Activated B cell treated with CpG ODN at 0.5 μM for 24 hours (primary cell): ENCODE measurements at places on chromosomes 2 and 18. TPM values are rescaled to one million over a fixed set of nuclear protein-coding genes. Genes with fewer than 3 reads are reported as not detected.

DNA sequence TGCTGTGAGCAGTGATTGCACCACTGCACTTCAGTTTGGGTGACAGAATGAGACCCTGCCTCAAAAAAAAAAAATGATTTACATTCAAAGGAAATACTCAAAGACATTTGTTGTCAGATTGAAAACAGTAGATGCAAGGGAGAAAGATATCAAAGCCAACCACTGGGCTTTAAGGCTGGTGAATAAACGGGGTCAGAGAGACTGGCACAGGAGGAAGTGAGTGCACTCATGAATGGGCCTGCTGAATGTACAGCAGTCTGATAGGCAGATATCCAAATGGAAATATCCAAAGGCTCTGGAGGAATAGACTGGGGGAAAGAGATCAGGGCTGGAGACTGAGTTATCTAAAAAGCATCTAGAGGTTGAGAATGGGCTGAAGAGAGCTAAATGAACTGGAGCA lies 10.9 kb downstream of the RNF125 start:
- DNase-seq = no peak

DNA sequence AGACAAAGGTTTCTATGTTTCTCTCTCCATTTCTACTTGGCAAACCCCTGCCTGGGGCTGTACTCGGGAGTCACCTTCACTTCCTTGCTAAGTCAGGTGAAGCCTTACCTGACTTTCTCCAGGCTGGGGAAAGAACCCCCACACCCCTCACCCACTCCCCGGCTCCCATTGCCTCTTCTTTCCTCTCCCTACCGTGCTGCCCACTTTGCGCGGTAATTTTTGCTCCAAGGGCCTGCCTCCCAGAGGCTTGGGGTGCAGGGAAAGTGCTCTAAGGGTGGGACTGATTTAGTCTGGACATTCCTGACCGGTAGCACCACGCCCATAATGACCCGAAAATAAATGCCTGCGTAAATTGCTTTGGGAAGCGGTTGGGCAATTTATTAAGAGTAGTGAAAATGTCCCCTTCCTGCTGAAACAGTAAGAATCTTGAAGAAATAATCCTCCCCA lies 49.1 kb upstream of the ATP6V1B1 start:
- no peak for DNase-seq

GRCh38 chr2:239150125-239151011 lies 250.5 kb downstream of the HDAC4 start:
- no peak for DNase-seq

GRCh38 chr2:239349453-239350135 lies 51.2 kb downstream of the HDAC4 start:
- DNase-seq = no peak

- DNase-seq = no peak
Measured at GRCh38 chr18:64258111-64258650, 109.3 kb upstream of the LINC00305 start.

DNA sequence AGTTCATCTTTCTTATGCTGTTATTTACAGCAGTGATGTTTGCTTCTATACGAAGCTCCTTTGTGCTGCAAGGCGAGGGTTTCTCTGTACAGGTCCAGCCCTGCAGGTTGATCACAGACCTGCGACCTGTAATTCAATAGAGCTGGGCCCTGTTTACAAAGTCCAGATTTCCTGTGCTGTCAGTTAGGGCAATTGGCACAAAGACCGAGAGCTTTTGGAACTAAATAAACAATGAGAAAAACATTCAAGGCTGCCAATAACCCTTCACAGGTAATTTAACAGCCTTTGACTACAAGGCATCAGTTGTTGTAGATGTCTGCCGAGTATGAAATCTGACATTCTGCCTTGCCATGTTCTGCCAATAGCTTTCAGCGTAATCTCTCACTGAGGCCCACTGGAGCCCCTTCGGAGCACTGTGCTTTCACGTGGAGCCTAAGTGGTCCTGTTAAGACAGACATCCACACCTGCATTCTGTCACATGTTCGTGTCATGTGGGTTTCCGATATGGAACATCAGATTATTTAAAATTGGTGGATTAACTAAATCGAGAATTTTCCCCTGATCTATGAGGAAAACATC lies 232.5 kb downstream of the PTGR3 start:
- DNase-seq = no peak

GRCh38 chr2:20052229-20052851 lies 912 bp upstream of the LAPTM4A start:
- no peak for DNase-seq

- no peak for DNase-seq
Measured at GRCh38 chr2:98357849-98358248, 11.6 kb downstream of the CNGA3 start.

DNA sequence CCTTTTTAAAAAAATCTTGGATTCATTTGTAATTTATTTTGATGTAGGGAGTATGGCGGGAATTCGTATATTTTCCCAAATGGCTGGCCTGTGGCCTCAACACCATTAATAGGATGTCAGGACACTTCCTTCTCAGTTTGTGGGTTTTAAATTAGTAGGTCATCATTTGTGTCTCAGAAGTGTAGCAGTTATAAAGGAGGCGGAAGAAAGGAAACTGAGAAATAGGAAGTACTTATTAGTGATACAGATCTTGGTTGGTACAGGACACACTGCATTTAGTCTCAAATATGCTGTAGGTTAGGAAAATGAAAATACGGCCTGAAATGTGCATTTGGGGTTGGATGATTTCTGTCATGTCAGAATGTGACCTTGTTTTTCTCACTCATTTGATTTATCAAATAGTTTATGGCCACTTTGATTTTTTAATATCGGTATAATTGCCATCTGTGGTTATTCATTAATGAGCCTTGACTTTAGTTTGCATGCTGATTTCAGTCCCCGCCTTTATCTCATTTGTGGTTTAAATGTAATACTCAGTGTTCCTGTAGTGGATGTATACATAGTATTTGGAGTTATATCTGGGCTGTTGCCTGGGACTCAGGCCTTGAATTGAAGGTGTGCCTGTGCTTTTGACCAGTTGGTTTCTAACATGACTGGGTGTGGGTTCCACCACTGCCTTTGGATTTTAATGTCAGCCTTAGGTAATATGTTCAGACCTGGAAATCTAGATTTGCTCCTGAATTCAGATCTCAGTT lies 31.4 kb downstream of the ZCCHC2 start:
- DNase-seq = no peak

- DNase-seq = no peak
Measured at GRCh38 chr18:39909706-39910105, 2045.3 kb upstream of the PIK3C3 start.

- DNase-seq = no peak
Measured at GRCh38 chr2:54206596-54206995, 49.4 kb downstream of the TSPYL6 start.

DNA sequence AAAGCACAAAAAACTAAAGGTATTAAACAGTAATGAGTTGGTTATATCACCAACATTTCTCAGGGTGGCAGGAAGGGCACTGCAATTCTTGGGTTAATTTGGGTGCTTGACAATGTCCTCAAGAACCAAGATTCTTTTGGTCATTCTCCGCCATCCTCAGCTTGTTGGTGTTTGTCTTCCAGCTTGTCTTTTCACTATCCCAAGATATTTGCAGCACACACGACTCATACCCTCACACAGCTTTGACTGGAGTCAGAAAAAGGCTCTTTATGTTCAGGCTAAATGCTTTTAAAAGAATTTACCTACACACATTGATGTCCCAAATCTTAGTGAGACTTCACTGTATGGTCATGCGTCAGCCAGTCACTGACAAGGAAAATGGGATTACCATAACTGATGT lies 12.5 kb downstream of the GREB1L start:
- no peak for DNase-seq

GRCh38 chr2:171086352-171087290 lies 74.1 kb downstream of the TLK1 start:
- DNase-seq = no peak

- DNase-seq = no peak
Measured at GRCh38 chr2:175450029-175450760, 268.7 kb upstream of the ATP5MC3 start.

GRCh38 chr2:240814946-240815760 lies 4.9 kb downstream of the KIF1A start:
- peak; percentile 4 for DNase-seq

GRCh38 chr2:99338029-99338585 lies 918 bp downstream of the EIF5B start:
- DNase-seq = no peak

DNA sequence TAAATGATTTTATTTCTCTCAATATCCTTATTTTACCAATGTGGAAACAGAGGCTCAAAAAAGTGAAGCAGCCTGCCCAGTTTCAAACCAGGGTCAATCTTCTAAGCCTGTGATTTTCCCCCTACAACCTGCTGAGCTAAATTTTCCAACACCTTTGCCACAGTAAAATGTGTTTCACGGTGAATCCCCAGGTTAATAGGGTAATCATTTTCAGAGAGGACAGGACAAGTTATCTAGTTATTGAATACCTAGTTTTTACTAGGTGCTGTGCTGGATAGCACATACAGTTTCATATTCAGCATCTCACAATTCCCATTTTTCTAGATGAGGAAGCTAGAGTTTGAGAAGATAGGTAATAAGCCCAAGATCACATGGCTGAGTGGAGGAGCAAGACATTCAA lies 236.6 kb downstream of the PTH2R start:
- DNase-seq = no peak

- DNase-seq = no peak
Measured at GRCh38 chr2:100182494-100183361, 40.3 kb upstream of the AFF3 start.

DNA sequence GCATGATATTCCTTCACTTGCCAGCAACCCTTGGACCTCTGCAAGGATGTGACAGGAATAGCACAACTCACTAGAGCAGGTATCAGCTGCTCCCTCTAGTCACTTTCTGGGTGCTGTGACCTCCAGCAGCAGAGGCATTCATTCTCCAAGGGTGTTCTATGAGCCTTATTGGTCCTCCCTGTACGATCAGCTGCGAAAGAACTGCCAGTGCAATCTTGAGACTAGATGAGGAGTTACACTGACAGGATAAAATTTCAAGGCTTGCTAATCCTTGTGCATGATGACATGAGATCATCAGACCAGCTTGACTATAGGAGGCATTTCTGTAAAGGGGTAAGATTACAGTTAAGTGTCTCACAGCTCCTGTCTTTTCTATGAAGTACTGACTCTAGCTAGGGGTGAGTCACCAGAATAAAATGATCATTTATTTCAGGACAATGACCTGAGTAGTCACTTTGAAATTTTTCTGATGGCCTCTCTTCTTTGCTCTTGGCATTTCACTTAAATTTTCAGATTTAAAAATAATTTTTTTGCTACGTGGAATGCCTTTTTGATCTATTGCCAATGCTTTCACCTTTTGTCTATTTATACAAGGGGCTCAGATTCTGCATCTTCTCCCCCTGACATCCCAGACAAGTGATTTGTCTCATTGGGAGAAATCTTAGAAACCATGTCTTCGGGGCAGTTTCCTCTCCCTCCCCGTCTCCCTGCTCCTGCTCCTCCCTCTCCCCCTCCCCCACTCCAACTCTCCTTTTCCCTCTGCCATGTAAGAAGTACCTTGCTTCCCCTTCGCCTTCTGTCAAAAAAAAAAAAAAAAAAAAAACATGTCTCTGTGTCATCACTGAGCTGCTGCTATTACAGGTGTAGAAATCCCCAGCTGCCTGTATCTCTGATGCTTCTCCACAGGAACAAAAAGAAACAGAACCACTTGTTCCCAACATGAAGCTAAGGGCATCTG lies 49.2 kb upstream of the FRZB start:
- DNase-seq = no peak

GRCh38 chr2:3171564-3172264 lies 205.9 kb downstream of the EIPR1 start:
- no peak for DNase-seq

- no peak for DNase-seq
Measured at GRCh38 chr2:133420788-133421187, 147.5 kb downstream of the NCKAP5 start.

DNA sequence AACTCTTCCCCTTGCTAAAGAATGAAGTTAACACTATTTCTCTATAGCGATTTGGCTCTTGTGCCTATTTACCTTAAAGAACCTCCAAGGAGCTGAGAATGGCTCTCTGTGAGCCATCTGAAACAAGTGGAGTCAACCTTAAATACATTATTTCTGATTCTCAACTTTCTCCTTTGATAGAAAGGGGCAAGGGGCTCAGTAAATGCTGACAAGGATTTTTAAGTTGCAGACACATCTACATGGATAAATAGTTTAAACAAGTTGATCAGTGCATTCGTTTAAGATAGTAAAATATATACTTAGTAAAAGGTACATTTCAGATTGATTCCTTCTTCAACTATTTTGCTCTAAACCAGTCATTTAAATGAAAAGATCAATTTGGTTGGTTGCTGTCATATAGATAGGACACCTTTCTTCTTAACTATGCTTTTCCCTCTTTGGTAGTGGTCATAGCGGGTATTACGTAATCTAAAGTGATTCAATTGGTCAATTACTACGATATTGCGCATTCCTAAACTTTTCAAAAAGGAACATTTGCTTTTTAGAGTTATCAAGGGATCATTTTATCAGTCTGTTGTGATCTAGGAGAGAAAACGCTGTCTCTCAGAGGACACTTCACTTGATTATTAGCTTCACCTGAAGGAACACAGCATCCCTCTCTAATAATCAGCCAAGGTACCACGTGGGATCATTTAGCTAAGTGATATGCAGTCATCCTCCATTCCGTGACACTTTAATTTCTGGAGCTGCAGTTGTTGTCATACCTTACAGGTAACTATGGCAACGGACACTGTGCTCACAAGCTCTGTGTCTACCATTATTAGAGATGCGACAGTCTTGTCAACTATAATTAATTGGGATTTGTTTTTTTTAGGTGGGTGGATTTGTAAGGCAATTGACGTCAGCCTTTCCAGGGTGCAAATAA lies 50.9 kb upstream of the KCNE4 start:
- DNase-seq = no peak

DNA sequence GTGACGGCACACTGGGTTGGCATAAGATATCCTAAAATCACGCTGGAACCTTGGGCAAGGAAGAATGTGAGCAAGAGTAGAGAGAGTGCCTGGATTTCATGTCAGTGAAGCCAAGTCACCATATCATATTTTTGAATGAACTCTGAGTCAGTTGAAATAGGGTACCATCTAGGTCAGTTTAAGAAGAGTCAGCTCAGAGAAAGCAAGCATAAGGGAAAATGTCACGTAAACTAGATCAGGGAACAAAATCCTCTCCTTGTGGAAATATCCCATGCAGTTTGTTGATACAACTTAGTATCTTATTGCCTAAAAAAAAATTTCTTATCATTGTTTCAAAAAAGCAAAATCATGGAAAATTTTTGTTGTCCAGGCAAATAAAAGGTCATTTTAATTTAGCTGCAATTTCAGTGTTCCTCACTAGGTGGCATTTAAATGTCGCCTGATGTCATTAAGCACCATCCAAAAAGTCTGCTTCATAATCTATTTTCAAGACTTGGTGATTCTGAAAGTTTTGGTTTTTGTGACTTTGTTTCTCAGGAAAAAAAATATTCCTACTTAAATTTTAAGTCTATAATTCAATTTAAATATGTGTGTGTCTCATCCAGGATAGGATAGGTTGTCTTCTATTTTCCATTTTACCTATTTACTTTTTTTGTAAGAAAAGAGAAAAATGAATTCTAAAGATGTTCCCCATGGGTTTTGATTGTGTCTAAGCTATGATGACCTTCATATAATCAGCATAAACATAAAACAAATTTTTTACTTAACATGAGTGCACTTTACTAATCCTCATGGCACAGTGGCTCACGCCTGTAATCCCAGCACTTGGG lies 19.6 kb downstream of the RSAD2 start:
- DNase-seq = no peak

Gene DSG1
- total RNA-seq = not detected in 2 replicates

Gene CSRNP3
- total RNA-seq = not detected in 2 replicates

Gene ACADL
- not detected in 2 replicates for total RNA-seq

Gene MYOM1
- 4.1 and 4.9 TPM in 2 replicates for total RNA-seq

Gene C1GALT1C1L
- total RNA-seq = 0.17 TPM in 1 of 2 replicates, not detected in the other

Gene PDE1A
- not detected in 2 replicates for total RNA-seq

Gene FSHR
- not detected in 2 replicates for total RNA-seq

Gene LRRTM4
- not detected in 2 replicates for total RNA-seq
